CD4-positive, alpha-beta memory T cell (primary cell): ENCODE measurements at places on chromosomes 7 and 10.

DNA sequence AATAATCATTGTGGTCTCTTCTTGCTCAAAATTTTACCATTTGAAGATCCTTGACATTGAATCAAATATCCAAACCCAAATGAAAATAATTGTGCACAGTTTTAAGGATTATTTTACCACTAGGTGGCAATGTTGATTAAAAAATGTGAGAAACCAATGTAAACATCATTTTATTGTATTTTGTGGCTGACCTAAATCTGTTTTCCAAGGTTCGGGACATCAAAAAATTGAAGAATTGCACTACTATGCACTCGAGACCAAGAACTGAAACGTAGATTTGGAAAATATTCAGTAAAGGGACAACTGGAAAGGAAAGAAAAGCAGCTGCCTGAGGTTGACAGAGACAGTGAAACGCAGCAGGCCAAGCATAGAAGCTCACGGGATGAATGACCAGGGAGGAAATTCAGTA is 259.3 kb downstream of the SNX13 start:
- peak; percentile 24 for DNase-seq

DNA sequence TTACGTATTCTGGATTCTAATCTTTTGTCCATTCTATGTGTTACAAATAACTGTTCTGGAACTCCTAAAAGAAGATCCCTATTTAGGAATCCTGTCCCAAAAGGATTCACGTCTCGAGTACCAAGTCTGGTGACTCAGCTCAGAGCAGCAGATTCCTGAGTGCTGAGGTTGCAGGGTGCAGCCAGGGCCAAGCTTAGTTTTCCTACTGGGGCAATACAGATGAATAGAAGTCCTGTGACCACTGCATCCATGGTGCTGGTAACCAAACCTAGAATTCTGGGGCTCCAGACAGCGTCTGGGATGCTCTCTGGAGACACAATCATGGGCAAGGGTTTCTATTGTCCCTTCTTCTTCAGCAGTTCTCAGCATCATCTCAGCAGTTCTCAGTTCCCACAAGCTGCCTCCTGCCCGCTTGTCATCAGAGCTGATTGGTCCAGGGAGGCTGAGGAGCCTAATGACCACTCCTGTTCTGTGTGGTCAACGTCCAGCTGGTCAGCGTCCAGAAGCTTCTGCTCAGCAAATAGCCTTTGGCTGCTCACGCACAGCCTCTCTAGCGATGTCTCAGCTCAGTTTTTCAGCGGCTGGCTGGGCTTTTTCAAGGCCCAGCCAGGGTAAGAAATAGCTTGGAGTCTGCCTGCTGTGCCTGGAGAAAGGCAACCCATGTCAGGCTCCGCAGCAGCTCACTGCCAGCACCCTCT is 50.4 kb upstream of the C7orf33 start:
- DNase-seq = no peak

GRCh38 chr10:48805848-48806247 is 121.2 kb downstream of the WDFY4 start:
- DNase-seq = no peak

- DNase-seq = no peak
These were observed 50.0 kb upstream of the ITGB8 start for GRCh38 chr7:20280475-20281351.

GRCh38 chr10:20892011-20892585 is 5.0 kb downstream of the NEBL start:
- no peak for DNase-seq

GRCh38 chr7:8500286-8500685 is 66.9 kb downstream of the NXPH1 start:
- no peak for DNase-seq

- no peak for DNase-seq
These were observed 89.2 kb upstream of the NPS start for GRCh38 chr10:127459918-127460317.

GRCh38 chr7:82841828-82842227 is 320.9 kb downstream of the PCLO start:
- no peak for DNase-seq

DNA sequence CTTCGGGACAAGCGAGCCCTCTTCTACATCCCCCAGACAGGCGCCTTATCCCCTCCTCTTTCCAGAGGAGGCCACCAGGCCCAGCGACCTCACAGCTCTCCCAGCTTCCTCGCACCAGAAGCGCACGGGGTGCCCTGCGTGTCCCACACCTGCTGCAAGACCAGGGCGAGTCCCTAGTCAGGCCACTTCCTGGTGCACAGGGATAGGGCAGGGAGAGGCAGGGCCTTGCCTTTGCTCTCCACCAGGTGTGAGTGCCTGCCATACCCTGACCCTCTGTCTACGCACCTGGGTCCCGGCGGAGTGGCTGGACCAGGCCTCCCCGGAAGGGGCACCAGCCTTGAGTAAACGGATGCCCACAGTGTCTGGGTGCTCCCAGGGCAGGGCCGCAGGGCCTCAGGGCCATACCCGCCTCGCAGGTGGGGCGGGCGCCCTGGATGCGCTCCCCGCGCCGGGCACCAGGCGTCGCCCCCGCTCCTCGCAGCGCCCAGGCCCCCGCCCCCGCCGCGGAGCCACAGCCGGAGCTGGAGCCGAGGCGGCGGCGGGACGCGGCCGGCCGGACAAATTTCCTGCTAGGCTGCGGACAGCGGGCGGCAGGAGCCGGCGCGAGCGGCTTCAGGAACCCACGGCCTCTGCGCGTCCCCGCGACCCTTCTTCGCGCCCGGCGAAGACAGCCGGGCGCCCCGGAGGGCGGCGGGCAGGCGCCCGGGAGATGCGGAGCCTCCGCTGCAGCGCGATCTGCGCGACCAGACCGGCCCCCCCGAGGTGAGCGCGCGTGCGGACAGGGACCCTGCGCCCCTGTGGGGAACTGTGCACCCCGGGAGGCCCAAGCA is at the start of gene PTPRE:
Gene PTPRE (plus strand): TSS at position 556 of the 830 bp plus-strand sequence. CDS start 133,779 bp downstream, outside the sequence.
- peak; percentile 67 for DNase-seq

DNA sequence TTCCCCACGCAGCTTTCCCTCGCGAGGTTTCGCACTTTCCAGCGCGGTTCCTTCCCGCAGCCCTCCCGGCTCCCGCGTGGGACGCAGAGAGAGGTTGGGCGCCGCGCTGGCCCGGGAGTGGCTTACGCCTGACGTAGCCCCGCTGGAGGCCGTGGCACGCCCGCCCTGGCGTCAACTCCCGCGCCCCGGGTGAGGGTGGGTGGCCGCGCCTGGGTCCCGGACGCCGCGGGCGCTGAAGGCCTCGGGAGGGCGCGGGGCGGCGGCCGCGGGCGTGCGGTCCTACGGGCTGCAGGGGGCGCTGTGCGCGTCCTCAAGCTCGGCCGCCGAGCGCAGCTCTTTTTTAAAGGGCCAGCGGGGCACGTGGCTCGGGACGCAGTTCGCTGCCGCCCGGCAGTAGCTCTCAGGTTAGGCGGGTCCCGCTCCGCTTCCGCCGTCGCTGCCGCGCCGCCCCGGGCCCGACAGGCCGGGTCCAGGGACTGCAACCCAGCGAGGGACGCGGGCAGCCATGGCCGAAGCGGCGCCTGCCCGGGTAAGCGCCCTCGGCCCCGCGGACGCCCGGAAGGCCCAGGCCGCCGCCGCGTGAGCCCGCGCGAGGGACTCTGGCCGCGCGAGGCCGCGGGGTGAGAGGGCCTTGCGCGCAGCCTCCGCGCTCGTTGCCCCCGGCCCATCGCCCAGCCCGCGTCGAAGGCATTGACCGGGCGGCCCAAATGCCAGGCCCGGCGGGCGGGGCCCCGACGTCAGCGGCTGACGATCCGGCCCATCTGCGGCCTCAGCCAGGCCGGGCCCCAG is at the start of gene ZNF783:
Gene ZNF783 (plus strand): TSS at position 368 of the 789 bp plus-strand sequence. CDS start 138 bp downstream, at position 506.
- peak; percentile 87 for DNase-seq

DNA sequence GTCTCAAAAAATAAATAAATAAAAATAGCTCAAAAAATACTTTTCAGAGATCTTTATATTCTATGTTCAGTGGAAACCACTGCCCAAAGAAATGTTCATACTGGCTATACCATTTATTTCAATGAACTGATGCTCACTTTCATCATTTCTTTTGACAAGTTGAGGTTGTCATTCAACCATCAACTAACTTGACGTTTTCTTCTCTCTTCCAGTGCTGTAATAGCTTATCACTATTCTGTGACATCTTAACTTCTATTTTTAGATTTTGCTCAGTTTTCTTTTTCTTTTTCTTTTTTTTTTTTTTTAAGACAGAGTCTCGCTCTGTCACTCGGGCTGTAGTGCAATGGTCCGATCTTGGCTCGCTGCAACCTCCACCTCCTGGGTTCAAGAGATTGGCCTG is 8.7 kb upstream of the CTAGE4 start:
- no peak for DNase-seq

DNA sequence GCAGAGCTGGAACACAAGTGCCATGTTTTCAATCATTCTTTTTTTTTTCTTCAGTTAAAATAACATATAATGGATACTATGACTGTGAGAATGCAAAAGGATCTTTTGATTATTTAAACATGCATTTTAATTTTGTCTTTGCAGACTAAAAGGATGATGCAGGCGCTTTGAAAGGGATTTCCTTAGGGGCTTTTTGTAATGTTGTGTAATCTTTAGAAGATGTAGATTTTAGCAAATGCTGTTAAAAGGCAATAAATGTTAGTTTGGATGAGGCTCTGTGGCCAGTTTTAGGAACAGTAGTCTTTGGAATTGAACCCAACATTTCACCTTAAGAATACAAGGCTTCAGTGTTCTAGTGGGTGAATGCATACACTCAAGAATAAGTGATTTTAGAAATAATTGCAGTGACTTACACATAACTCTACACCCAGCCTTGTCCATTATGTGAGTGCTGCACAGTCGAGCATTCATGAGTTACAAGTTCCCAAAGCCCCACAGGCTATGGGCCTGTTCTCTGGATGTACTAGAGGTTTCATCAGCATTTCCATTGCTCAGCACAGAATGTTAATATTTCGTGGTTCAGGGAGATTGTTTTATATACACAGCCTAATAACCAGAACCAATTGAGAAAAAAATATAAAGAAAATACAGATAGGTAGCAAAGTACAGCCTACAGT is 11.6 kb downstream of the PAPSS2 start:
- no peak for DNase-seq

GRCh38 chr10:51894771-51895578 is 195.6 kb upstream of the CSTF2T start:
- DNase-seq = no peak

DNA sequence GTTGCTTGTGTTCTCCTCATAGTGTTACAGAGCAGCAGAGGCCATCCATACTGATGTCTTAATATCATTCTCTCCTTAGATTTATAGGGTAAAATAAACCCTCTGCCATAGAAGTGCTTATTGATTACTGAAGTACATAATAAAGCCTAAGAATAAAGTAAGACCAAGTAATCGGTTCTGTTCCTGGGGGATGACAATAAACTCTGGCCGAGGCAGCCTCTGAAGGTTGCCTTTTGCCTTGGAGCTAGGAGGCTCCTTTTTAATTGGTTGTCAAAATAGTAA is 711.6 kb upstream of the GALNT17 start:
- DNase-seq = no peak

- no peak for DNase-seq
These were observed 105.9 kb upstream of the TMEM168 start for GRCh38 chr7:112896026-112896601.

- DNase-seq = no peak
These were observed 26.1 kb downstream of the PLAC9 start for GRCh38 chr10:80158598-80159127.

GRCh38 chr10:86209726-86210125 is 156.9 kb downstream of the GRID1 start:
- DNase-seq = no peak

GRCh38 chr10:30816820-30817171 is 187.2 kb upstream of the LYZL2 start:
- DNase-seq = no peak

- DNase-seq = no peak
These were observed 22.6 kb downstream of the MYO1G start for GRCh38 chr7:44956157-44956766.
